Left forelimb (tissue), 1 donor: ENCODE measurements at places on chromosomes 5 and 9.

DNA sequence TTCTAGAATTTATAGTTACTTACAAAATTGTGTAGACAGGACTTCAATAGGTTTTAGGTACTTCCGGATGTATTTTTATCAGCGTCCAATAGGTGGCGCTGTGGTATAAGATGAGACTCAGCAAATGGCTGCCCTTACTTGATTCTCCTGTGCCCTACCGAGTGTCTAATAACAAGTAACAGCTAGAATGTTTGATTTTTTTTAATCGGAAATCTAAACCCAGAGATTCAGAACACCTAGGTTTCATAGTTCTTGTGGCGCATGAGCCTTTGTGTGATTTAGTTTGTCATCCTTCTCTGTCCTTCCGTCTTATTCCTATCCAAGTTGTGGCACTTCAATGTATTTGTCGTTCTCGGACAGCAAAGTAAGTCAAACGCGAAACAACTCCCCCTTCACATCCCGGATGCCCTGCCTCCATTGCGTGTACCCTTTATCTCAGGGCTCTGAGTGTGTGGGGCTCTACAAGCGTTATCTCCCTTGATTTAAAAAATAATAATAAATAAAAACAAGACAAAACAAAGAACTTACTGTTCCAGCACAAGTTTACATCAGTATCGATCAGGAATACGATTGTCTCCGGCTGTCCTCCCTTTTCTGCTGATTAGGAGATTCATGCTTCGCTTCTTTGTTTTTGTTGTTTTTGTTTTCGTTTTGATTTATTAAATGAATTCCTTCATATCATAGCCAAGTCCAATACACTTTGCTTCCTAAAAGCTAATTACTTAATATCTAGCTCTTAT is 50.7 kb upstream of the SLC30A5 start:
- DNase-seq = peak; percentile 73

- no peak for DNase-seq
These were observed 111.3 kb downstream of the DAPK1 start for GRCh38 chr9:87609002-87609401.

GRCh38 chr9:93634311-93635185 is 58.2 kb downstream of the PHF2 start:
- peak; percentile 48 for DNase-seq

GRCh38 chr9:494764-495163 is 280.1 kb downstream of the DOCK8 start:
- DNase-seq = no peak

DNA sequence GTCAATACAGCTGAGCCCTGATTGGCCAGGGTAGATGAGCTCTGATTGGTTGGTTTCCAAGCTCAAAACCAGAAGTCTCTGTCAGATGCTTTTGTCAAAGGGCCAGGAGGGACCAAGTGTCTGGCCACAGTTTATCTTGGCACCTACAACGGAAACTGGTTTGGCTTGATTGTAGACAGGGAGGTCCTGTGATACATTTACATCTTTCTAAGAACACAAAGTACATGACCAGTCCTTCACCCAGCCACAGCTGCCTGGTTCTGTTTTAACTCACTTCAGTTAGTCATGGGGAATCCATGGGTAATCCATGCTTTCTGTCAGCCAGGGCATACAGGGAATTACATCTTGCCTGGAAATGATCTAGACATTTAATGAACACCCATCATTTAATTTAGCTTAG is 171.2 kb downstream of the SLC12A2 start:
- no peak for DNase-seq

DNA sequence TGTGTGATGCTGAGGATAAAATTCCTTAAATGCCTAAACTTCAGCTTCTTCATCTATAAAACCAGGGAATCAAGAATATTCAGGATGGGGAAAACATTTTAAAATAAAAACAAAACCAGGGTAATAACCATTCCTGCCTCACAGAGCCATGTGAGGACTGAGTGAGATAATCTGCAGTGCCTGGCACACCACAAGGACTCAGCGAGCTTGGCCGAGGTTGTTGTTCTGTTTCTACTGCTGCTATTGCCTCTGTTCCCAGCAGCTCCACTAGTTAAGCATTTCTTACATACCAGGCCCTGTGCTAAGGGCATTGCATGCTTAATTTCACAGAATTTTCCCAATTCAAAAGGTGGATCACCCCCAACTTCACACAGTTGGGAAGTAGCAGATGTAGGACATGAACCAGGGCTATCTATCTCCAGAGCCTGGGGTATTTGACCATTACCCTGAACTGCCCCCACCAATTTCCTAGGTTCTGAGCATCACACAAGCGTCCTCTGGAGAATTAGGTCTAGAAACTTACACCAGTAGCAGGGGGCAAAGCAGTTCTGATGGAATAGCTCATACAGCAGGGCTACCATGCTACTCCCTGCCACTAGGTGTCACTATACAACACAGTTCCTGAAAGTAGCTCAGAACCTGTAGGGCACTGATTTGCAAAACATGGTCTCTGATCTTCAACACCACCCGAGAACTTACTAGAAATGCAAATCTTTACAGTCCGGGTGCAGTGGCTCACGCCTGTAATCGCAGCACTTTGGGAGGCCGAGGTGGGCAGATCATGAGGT is 74.3 kb downstream of the LRSAM1 start:
- no peak for DNase-seq

- DNase-seq = no peak
These were observed 377.1 kb upstream of the C9orf72 start for GRCh38 chr9:27950382-27950781.

GRCh38 chr5:107072440-107072839 is 598.3 kb downstream of the EFNA5 start:
- no peak for DNase-seq

DNA sequence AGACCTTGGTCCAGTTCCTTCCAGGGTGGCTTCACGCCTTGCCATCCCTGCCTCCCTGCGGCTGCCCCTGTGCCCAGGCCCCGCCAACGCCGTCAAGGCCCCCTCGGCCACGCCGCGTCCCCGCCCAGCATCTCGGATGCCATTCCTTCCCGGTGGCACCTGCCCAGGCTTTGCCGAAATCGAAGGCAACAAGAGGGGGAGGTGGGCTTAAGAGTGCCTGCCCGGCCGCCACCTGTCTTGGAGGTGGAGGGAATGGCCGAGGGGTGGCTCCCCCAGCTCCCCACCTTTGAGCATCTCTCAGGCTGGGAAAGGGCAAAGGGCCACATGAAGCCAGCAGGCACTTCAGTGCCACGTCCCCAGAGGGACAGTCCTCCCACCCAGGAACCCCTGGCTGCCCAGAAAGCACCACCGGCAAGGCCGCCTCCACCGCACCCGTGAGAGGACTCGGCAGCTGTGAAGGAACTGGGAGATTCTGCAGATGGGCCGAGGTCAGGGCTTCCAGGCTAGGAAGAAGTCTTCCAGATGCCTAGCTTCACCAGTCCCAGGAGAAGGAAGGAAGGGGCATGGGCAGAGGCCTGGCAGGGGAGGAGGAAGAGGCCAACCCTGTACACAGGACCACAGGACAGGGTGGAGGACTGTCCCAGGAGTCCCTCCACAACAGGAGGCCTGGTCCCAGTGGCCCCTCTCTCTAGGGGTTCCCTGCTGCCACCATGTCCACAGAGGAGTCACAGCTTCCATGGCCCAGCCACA is 218.0 kb downstream of the FANCC start:
- no peak for DNase-seq

DNA sequence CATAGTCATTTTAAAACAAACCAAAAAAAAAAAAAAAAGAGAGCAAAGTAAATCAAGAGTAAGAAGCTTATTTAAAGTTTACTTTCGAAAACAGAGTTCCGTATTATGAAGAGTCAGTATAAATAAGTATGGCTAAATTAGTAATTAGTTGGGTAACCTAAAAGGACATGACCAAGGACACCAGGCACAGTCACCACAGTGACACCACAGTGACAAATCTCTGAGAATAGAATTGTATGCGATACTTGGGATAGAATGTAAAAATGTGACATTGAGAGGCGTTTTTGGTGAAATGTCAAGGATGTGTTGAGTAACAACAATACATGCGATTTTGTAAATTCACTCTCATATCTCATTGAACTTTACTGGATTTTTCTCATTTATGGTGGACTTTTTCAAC is 150.9 kb upstream of the SPEF2 start:
- DNase-seq = no peak

DNA sequence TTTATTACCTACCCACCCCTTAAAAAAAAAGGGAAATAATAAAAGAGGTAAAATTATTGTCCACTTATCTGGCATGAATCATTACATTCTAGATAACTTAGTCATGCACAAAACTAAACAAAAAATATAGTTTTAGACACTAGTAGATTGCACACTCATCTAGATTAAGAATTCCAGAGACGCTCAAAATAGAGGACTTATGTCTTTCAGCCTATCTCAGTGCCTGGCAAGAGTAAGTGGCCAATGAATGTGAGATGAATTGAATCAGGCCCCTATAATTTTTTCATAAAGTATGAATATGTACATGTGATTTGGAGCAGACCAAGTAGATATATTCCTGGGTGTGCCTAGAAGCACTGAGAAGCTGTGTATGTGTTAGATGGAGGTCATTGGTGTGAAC is 2.0 kb upstream of the RXFP3 start:
- DNase-seq = no peak

DNA sequence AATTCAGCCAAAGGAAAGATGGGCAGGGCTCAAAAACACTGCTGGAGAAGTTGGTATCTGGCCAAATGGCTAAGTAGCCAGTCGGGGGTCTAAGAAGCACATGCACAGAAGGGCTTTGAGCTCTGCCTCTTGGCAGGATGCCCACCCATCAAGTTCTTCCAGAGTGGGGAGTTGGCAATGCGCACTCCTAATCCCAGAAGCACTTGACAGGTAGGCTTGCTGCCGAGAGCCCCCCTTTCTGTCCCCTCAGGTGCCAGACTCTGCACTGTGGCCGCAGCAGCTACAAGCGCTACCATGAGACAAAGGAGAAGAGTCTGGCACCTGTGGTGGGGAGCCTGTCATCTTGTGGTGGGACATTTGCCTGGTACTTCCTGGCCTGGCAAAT is 252.9 kb upstream of the SLC24A2 start:
- no peak for DNase-seq

GRCh38 chr5:104942735-104943134 is 1380.1 kb upstream of the NUDT12 start:
- DNase-seq = no peak

DNA sequence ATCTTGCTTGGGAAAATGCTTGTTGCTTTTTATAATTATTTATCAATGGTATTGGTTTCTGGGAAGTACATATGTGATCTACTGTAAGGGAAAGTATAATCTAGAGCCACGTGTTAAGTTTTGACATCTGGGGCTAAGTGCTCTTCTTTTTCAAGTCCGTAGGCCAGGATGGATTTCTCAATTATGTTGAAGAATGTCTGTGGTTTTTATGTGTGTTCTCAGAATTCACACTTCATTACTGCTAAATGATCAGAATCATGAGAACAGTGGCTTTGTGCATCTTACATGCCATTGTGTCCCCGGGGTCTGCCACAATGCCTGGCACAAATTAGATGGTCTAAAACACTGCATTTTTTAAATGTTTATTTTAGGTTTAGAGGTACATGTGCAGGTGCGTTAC is 14.5 kb upstream of the AUH start:
- no peak for DNase-seq

DNA sequence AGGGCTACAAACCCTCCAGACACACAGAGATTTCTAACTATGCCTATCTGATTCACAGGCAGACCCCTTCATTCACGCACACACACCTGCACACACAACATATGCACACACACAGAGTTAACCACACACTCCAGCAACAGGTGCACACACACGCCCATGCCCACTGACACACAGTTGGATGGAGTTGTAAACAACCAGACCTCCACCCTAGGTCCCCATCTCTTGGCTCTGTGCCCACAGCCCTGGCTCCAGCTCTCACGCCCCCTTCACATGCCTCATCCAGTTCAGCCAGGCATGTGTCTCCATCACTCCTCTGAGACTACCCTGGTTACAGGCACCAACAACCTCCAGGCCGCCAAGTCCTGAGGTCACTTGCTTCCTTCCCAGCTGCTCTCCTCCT is 61.1 kb downstream of the PSD2 start:
- DNase-seq = no peak

GRCh38 chr9:135770203-135770535 is 68.2 kb downstream of the KCNT1 start:
- no peak for DNase-seq

DNA sequence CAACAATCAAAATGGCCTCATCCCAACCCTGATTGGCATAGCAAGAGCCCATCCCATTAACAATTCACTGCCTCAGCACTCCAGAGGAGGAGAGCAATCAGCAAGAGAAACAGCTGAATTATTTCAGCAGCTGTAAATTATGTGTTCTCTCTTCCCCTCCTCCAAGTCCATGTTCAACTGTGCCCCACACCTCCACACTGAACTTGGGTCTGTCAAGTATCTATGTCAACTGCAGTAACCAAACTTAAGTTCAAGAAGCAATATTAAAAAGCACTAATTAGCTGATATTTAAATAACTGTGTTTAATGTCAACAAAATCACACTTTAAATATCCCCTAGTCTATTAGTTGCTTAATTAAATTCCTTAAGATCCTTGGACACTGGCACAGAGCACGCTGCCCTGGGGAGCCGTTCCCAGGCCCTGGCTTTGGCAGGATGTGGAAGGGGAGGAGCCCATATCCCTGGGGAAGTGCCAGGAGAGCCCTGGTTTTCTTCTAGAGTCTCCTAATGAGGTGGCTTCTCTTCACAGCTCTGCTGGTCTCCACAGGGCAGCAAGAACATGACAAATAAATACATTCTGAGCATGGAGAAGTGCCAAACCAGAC is 50.6 kb downstream of the SIL1 start:
- no peak for DNase-seq

DNA sequence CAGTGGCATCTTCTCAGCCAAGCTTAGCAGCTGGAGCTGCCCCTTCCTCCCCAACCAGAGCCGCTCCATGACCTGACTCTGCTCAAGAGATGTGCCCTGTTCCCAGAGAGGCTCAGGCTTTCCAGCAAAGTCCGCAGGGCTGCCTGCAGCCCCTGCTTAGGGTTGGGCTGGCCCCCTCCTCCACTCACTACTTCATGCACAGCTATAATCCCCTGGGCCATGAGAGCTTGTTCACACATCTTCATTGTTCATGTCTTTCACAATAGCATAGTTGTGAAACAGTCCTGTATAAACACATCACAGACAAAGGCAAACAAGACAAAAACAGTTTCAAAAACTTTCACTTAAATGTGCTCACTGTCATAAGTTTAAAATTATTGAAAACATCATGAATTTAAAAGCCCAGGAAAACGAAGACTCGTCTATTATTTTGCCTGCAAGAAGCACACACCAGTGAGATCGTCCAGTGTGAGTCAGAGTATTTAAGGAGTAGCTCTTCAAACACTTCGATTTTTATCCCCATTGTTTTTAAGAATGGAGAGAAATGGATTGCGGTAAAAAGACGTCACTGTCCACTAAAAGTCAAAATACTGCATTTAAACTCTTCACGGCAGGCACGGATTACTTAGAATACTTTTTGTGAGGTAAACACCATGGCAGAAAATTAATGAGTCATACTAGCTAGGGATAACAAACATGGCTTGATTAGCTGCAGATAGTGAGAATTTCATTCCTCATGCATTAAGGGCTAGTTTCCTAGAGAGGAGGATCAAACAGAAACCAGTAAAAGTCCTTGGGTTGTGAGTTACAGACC is 40.7 kb upstream of the S1PR3 start:
- DNase-seq = no peak

- DNase-seq = no peak
These were observed 228.9 kb upstream of the ACTBL2 start for GRCh38 chr5:57711471-57711870.

GRCh38 chr5:18114151-18114757 is 480.0 kb downstream of the TAF11L14 start:
- no peak for DNase-seq
